Frontal cortex (tissue), 4 donors: ENCODE measurements at places on chromosomes 11 and 22. TPM values are rescaled to one million over a fixed set of nuclear protein-coding genes. Genes with fewer than 3 reads are reported as not detected.

Gene NEFH
- 0.41 TPM for total RNA-seq

GRCh38 chr11:32829680-32830412 is at the start of gene PRRG4:
Gene PRRG4, plus strand, starts transcription at chr11:32829927. Its CDS starts 603 bp downstream, at chr11:32830530.
- DNase-seq = peak; percentile 59

Gene GAL3ST1
- 1.2 TPM for total RNA-seq

- DNase-seq = no peak
These were observed at the start of gene CYTH4 for GRCh38 chr22:37282385-37282677. Gene CYTH4, plus strand, starts transcription at chr22:37282508. Its CDS starts 62 bp downstream, at chr22:37282570.

DNA sequence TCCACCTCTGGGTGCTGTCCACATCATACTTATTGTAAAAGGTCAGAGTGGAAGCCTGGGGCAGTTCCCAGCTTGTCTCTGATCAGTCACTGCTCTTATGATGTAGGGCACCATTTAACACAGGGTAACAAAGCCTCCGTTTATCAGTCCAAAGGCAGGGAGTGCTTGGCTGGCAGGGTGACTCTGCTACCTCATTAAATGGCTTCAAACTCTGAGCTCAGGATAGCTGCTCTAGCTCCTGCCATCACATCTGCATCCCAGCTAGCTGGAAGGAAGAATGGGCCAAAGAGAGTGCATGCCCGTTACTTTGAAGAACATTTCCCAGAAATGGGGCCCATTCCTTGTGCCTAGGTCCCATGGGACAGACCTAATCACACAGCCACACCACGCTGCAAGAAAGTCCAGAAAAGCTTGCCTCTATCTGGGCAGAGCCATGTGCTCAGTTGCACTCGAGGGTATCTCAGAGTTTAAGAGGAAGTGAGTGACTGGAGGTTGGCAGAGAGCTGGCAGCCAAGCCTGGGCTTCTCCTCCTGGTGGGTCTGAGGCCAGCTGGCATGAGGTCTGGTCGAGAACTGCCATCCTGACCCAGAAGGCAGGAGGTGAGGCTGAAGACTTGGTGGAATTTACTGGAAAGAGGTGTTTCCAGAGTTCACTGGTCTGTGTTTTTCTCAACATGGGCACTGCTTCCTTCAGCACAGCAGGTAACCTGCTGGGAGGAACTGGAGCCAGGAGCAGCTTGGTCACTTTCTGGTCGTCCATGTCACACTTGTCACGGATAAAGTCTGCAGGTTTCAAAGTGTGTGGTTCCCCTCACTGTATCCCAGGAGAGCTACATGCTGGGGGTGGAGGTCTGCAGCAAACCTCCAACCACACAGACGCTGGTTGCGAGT is 935.7 kb downstream of the BRD1 start:
- no peak for DNase-seq

DNA sequence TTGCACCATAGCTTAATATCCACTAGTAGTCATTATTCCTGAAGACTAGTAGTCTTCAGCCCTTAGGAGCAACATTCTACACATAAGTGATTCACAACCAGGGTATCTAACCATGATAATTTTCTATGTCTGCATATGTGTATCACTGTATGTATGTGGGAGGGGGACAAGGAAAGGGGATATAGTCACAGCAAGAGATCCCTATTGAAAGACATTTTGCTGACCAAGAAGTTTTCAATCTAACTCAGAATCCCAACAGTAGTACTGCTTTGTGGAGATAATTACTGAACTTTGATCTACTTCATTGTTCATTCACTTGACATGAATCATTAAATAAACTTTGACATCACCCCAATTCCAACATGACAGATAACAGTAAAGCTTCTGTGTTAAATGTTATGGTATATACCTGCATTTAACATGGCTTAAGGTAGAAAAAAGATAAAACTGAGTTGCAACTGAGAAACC is 10.3 kb downstream of the PIK3C2A start:
- DNase-seq = no peak

GRCh38 chr22:24516301-24516737 is 21.2 kb downstream of the UPB1 start:
- DNase-seq = no peak

DNA sequence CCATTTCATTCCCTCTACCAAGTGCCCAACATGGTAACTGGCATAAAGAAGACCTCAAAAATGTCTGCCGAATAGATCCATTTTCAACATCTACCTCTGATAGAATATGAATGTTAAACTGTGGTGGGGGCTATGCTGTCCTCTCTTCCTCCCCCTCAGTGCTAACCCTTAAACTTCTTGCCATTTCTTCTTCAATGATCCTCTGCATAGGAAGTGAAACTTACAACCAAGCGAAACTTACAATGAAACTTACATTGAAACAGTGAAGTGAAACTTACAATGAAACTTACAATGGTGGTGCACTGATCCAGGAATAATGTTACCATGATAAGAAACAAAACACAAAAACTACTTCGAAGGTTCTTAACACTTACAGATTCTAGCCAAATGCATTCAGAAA is 4.7 kb downstream of the RTCB start:
- no peak for DNase-seq

DNA sequence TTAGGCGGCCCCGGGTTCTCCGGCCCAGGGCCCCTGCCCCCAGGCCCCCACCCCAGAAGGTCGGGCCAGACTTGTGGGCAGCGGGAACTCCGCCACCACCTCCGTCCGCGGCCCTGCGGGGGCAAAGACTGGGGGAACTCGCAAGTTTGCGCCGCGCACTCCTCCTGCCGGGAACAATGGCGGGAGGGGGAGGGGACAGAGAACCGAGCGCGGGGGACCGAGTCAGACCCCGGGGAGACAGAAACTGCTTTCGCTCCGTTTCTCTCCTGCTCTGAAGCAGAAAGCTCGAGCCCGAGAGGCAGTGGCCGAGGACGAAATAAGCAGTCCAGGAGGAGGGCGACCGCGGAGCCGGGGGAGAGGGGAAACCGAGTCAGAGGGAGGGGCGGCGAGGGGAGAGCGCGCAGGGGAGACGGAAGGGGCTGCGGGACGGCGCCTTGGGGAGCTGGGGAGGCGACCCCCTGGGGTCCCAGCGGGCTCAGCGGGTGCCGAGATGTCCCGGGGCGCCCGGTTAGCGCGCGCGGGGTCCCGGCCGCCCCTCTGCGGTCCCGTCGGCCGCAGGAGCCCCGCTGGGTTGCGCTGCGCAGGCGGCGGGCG is 555 bp downstream of the TP53I11 start:
- no peak for DNase-seq
